CD4-positive, alpha-beta T cell (primary cell): ENCODE measurements at places on chromosomes 2 and 18.

GRCh38 chr2:147463881-147464520, 380.8 kb upstream of the ACVR2A start:
- no peak for DNase-seq

- DNase-seq: no peak
Observed at GRCh38 chr2:43840965-43841364, 2.2 kb downstream of the ABCG8 start.

DNA sequence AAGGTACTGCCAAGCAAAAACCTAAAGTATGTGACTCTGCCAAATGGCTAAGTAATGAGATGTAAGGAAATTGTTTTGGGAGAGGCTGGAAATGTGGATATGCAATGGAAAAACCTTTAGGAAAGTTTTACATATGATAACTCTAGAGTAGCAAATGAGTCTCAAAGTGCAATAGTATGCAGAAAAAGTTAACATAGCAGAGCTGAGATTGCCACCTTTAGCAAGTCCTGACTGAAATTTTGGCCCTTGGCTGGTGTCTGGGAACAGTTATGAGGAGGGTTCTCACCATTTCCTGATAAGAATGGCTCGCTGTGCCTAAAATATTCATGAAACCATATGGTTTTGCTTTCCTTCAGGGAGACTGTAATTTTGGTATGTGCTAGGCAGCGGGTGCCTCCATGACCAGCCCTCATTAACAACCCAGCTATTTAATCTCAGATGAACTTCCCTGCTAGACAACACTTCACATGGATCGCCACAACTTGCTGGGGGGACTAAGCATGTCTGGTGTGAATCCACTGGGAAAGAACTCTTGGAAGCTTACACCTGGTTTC, 72.3 kb upstream of the ERBB4 start:
- DNase-seq: no peak

DNA sequence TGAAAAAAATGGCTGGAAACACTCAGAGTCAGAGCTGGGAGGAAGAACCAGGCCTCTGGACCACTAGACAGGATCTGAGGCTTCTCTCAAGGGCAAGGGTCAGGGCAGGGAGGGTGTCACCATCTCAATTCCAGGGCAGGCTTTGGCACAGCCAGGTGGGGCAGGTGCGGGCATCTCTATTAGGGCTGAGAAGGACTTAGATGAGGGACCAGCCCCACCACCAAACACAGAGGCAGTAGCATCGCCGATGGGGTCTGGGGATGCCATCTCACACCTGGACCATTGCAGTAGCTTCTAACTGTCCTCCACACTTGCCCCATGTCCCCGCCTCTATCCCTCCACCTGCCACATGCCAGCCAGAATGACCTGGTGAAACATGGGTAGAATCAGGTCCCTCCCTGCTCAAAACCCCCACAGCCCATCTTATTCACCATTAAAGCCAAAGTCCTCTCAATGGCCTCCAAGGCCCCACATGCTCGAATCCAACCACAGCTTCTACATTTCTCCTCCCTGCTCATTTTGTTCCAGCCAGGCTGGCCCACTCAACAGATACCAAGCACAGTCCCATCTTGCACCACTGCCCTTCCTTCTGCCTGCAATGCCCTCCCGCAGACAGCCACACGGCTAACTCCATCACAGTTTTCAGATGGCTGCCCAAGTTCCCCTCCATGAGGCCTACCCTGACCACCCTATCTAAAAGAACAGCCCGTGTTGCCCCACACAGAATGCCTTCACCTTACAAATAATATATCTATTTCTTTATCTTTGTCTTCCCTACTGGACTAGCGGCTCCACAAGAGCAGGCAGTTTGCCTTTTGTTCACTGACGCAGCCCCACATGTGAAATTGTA, 177.4 kb downstream of the SMAD2 start:
- no peak for DNase-seq

DNA sequence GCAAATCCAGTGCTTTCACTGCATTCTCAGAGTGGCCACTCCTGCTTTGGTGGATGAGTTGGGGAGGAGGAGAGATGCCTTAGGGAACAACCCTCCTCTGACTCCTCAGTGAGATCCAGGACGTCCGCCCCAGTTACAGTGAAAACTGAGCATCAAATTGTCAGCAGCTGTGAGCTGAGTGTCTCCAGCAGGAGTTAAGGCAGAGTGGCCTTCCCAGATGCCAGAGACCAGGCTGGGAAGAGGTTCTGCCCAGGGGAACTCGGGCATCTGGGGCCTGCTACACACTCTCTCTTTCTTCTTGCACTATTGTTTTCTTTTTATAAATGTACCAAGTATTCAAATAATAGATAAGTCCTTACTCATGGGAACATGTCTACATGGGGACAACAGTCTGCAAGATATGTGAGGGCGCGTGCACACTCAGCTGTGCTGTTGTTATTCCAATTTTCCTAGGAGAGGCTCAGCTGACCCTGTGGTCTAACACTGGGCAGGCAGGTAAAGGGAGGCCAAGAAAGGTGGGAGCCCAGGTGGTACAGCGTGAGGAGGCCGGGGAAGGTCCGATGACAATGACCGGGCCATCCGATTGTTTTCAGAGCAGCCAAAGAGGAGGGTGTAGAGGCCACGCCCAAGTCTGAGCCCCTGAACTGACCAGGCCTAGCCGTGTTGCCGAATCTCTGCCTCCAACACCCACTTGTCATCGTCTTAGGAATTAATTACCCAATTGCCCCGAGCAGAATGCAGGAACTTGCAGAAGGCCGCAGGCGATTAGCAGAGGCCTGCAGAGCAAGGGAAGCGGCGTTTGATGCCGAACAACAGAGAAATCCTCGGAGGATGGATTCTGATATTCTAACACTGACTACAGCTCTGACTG, 166.9 kb downstream of the ANAPC1 start:
- no peak for DNase-seq

DNA sequence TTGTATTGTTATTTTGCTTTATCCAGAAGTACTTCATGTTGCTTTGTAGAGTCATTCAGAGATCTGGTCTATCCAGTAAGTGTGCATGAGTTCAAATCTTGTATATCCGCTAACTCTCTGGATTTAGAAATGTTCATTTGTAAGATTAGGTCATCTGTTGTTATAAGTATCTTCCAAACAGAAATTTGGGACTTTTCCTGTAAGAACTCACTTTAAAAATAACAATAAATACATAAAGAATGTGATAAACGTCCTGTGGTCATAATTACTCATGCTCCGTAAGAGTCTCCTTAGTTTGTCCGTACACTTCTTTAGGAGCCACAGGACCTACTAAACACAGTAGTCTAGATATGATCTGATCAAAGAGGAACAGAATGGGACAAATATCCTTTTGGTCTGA, 699.9 kb upstream of the SLC8A1 start:
- DNase-seq: no peak

DNA sequence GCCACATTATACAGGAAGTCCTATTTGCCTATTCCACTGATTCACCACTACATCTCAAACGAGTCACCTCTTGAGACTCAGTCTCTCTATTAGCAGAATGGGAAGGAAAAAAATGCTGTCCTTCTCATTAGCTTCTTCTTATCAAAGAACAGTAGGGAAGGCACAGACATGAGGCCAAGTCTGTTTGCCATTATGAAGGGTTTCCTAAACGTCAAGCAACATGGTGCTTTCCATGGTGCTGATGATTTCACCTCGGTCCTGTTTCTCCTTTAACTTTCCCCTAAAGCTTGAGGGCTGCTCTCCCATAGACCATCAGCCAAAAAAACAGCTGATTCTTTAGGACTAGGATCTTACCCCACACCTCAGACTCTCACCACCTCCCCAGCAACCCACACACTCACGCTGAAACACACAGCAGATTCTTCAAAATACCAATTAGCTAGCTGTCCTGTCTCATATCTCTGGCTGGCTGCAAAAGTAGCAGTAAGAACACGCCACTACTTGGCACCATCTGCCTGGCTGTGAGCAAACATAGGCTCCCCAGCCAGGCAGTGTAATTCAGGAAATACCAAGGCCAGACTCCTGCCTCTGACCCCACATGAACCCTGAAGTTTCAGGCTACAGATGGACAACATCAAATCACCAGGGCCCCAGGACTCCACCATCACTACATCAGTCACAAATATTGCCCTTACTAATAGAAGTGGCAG, 30.5 kb downstream of the GALNT14 start:
- no peak for DNase-seq

GRCh38 chr2:18125303-18125702, 246.8 kb downstream of the KCNS3 start:
- no peak for DNase-seq

GRCh38 chr2:54455131-54455562, 980 bp upstream of the SPTBN1 start:
- no peak for DNase-seq

DNA sequence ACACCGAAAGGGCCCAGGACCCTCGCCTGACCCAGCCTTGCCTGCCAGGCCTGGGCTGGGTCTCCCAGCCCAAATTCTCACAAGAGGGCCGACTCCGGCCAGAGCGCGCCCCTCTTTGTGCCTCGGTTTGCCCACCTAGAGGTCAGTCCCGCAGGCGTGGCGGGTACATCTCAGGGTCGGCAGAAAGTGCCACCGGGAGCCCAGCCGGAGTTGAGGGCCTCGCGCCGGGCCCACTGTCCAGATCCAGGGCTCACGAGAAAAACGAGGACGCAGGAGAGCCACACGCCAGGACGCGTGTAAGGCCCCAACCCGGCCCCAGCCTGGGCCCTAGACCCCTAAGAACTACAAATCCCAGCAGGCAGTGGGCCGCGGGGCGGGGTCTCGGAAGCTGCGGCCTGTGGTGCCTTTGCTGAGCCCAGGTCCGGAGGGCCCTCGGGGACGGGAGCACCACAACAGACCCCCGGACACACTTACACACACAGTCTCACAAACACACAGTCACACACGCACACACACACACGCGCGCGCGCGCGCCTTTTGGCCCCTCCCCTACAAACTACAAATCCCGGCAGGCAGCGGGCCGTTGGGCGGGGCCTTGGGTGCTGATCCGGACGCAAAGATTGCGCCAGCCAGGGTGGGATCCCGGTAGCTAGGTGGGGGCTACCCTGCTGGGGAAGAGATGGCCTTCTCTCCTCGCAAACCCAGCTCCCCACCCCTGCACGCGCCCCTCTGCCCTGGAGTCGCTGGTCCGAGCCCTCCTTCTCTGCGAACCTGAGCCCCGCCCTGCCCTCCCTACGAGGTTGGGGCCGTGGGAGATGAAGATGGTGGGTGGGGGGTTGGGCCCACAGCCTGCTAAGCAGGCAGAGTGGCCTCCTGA, at the start of gene SH2D6:
Gene SH2D6, plus strand, starts transcription at position 583 of the 877 bp plus-strand sequence. CDS start 10,752 bp downstream, outside the sequence.
- peak; percentile 84 for DNase-seq

- DNase-seq: no peak
Observed at GRCh38 chr18:61420218-61420885, 87.1 kb downstream of the CDH20 start.

- no peak for DNase-seq
Observed at GRCh38 chr2:216717491-216717901, 22.1 kb upstream of the IGFBP5 start.

- DNase-seq: peak; percentile 38
Observed at GRCh38 chr2:26299471-26300101, 46.4 kb upstream of the SELENOI start.

- DNase-seq: no peak
Observed at GRCh38 chr2:124065636-124066035, 40.5 kb downstream of the CNTNAP5 start.

- DNase-seq: no peak
Observed at GRCh38 chr2:127737892-127738291, 36.6 kb downstream of the SFT2D3 start.

GRCh38 chr2:217976301-217976700, 26.5 kb downstream of the TNS1 start:
- DNase-seq: no peak

DNA sequence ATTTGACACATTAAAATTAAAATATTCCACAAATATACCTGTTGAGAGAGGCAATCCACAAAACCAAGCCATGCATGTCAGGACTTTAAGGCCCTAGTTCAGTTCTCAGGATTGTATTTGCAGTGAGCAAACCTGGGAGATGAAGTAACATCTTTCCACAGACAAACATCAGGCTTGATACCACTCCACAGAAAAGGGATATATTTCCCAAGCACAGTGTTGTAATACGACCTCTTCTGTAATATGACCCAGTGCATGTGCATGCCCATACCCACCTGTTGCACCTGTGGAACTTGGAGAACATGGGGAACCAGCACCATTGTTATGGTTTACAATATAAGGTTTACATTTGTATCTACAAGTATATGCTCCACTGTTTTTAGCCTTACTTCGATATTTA, 184.0 kb downstream of the PDE11A start:
- no peak for DNase-seq

GRCh38 chr18:37318360-37319355, 246.9 kb downstream of the CELF4 start:
- no peak for DNase-seq

- no peak for DNase-seq
Observed at GRCh38 chr2:195711478-195711877, 54.5 kb downstream of the SLC39A10 start.

- no peak for DNase-seq
Observed at GRCh38 chr18:54023471-54023870, 201.0 kb downstream of the MBD2 start.

GRCh38 chr2:25590921-25591505, 82.4 kb downstream of the DTNB start:
- DNase-seq: no peak

DNA sequence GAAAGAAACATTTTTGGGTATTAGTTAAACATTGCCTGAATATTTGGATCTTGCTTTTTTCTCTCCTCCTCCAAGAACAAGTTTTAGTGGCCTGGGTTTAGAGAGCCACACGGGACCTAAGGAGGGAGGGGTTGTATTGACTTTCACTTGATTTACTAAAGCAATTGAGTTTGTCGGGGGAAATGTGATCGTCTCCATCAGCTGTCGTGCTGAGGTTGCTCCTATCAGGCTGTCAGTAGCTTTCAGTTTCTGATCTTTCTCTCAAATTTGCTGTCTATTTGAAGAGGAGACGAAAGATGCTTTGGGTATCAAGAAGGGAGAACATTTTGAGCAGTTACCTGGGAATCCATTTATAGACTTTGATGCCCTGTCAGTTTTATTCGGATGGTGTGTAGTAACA, 106.0 kb downstream of the SETBP1 start:
- no peak for DNase-seq

DNA sequence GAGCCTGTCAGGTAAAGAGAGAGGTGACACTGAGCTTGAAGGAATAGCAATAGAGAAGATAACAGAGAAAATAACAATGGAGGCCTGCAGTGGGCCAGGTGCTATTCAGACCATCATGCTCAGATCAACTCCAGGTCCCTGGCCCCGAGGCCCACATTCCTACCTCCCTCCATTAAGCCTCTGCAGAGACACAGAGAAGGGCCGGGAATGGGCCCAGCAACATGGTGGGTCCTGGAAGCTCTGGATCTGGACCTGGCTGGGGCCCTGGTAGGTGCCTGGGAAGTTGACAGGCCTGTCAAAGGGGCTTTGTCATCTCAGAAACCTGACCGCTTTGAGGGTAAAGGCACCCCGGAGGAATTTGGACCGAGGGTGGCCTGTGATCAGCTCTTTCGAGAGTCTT, 159.7 kb upstream of the GLI2 start:
- DNase-seq: no peak
